ENCODE measurements at places on chromosomes 2 and 18.

DNA sequence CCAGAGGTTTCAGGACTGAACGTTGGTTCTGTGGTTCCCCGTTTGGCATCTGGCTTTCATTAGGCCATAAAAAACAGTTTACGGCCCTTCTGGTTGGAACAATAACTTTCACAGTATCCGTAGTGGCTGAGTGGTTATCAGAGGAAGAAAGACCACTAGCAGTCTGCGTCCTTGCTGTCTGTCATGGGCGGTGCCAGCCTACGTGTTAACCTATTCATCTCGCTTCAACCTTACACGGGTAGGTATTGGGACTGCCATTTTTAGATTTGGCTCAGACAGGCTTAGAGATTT is 42.6 kb upstream of the ROCK2 start:
- no peak for DNase-seq

DNA sequence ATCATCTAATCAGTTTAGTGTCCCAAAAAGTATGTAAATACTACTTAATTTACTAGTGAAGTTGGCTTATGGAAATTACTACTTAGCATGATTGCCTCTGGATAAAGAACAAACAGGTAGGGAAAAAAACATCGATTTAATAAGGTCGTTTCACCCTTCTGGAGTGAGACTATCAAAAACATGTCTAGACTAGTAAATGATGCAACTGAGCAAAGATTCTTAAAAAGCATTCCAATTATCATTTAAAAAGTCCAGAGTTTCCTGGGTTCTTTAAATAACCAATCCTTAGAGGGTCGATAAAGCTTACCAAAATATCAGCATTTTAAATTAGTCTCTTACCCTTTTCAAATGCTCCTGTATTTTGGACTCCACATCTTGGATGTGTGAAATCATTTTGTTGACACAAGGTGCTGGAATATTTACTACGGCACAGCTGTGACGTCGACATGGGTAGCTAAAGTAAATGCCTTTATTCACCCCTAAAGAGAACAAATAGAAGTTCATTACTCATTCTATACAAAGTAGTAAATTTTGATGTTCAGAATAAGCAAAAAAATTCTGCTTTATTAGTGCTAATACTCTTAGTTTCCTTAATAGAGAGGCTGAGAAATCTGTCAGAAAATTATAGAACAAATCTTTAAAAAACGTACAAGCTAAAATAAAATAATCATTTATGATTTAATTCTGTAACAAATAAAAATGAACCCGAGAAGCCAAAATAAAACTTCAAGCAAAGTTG is 70.6 kb downstream of the CCDC178 start:
- DNase-seq, result no peak

GRCh38 chr2:69077252-69077950 is 64.4 kb downstream of the ANTXR1 start:
- no peak for DNase-seq

- DNase-seq, result no peak
Observed at GRCh38 chr18:79625195-79625923, 54.2 kb upstream of the CTDP1 start.

- peak; percentile 18 for DNase-seq
Observed at GRCh38 chr18:70671889-70672565, 383.2 kb downstream of the SOCS6 start.

DNA sequence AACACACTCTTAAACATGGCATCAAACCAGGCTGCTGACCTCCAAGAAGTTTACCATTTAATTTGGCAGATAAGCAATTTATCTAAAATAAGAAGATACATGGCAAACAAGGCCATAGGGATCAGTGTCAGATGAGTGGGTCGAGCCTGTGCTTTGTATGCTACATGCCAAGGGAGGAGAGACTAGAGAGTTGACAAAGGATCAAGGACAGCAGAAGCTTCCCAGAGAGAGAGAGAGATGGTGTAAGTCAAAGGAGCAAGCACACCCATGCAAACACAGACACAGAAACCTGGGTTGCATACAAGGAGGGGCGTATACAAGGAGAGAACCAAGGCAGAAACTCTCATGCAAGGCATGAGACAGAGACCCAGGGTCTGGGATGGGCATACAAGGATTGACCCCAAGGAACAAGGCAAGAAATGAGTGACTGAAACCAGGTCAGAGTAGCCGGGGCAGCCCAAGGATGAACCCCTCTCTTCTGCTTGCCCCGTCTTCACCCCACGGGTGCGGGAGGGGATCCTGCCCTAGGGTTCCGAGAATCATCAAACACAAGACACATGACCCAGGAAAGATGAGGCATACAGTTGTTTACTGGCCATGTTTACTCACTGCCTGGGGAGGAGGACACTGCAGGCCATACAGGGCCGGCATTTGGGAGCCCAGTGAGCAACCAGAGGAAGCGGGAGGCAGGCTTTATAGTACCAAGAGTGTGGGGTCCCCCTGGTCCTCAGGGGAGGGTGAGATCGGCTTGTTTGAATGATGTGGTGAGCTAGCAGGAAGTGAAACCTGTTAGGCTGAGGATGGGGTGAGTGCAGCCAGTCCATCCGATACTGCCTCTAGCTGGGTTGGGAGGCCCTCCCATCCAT is 529.2 kb upstream of the ID2 start:
- DNase-seq, result no peak

DNA sequence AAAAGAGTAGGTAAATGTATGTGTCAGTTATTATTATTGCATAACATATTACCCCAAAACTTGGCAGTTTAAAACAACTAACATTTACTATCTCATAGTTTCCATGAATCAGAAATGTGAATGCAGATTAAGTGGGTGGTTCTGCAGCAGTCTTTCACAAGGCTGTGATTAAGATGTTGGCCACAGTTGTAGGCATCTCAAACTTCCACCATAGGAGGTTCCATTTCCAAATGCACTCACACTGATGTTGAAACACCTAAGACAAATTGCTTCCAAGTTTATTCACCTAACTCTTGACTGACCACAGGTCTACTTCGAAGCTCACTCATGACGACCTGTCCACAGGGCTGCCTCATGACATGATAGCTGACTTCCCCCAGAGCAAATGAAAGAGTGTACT is 360.8 kb downstream of the GRB14 start:
- DNase-seq, result no peak

GRCh38 chr2:137910641-137911040 is 53.6 kb upstream of the HNMT start:
- DNase-seq, result no peak

GRCh38 chr2:240296104-240296406 is 139.4 kb upstream of the GPC1 start:
- DNase-seq, result no peak
